ENCODE measurements at places on chromosomes 4 and X.

DNA sequence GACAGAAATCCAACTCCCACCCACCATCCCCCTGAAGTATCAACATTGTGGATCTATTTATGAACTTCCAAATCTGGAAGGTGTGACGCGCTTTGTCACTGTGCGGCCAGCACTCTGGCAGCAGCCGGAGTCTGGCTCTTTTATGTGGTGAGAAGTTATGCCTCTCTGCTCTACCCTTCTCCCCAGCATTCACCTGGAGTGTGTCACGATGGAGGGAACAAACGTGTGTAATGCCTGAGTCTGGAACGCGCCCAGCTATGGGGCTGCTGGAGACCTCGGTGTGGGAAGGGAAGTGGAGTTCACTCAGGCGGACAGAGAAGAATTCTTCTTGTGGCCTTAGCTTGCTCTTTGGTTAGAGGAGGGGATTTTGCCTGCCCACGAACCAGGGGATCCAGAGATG lies 222.1 kb upstream of the RPL34 start:
- DNase-seq: no peak

DNA sequence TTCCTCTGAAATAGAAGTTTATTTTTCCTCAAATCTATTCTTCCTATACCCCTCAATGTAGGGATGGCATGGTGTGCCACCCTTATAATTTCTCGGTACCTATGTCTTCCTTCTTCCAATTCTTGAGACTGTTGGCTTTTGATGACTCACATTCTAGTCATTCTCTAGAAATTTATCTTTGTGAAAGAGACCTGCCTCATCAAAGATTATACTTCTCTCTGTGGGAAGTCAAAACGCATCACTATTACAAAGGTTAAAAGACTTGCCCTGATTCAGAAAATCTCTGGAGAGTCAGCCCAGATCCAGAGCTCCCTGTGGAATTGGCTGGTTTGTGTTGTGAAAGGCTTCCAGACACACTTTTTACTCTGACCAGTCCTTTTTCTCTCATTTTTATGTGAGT lies 65.9 kb upstream of the FSTL5 start:
- DNase-seq: no peak

- DNase-seq: no peak
Measured at GRCh38 chr4:176569301-176569700, 223.4 kb downstream of the VEGFC start.

DNA sequence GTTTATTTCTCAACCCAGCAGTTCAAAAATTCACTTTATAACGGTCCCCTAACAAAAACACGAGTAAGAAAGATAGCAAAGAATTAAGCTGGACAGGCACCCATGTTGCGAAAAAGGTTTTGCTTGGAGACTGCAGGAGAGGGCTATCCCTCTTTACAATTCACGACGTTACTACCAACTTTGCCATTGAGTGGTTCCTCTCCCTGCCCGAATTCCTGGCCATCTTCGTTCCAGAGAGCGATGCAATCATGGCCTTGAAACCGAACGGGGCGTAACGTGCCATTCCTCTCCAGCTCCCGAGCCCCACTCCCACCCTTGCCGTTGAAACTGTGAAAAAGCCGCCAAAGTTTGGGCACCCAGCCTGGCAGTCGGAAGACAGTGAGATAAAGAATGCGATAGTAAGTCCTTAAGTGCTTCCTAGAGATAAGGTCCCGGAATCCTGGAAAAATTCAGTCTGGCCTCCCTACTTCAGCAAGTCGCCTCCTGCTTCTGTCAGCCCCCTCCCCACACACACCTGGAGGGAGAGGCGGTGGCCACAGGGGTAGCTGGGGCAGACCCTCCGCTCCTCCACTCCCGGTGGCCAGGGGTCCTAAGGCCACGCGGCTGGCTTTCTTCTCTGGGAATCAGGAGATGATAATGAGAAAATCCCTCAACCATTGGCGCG lies 65.2 kb downstream of the FBXO8 start:
- no peak for DNase-seq

GRCh38 chr4:17188125-17188524 lies 289.7 kb upstream of the LDB2 start:
- no peak for DNase-seq

DNA sequence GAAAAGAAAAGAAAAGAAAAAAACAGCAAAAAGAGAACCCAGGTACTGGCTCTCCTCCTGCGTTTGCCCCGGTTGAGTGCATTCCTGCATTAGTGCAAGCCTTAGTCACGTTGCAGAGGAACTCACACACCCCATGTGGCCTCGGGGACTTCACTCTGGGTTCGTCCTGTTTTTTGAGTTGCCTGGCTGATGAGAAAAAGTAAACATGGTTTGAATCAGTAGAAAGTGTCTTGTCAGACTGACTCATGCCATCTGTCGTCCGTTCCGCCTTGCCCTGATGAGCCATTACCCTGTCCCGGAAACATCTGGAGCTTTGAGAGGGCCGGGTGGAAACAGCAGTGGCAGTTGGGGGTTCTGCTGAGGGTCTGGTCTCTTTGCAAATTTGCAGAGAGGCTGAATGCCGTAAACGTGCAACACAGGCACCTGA lies 16.3 kb downstream of the CD99 start:
- DNase-seq: no peak

DNA sequence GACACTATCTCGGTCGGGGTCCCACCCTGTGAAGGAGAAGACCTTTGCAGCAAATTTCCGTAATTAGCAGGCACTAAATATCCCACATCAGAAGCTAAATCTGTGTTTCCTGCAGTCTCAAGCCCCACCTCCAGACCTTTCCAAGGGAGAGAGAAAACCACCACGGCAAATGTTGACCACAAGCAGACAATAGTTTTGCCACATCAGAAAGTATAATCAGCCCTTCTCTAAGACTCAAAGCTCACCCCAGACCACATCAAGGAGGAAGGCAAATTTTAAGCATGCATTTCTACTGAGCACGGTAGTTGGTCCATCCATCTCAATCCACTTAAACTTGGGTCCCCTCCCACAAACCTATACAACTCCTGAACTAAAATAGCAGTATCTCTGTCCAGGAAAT lies 398.5 kb downstream of the GPM6A start:
- DNase-seq: no peak

DNA sequence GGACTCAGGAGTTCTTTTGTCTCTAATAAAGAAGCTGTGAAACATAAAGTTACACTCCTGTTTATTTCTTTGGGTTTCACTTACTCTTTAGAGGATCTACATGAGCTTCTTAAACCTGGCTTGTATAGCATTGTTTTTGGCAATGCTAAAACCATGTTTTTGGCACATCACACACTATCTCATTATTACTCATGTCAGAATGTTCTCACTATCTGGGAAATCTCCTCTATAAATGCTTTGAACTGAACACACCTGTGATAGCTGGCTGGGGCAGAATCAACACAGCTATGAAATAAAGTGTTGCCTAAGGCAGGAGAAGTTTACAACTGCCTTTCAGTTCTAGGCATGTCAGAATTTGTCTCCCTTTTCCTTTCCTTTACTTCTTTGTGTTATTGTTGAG lies 52.6 kb downstream of the SULT1B1 start:
- no peak for DNase-seq

GRCh38 chrX:100874325-100874724 lies at the start of gene NOX1:
Gene NOX1 (minus strand): TSS chrX:100874359. CDS start chrX:100874139, 220 bp downstream.
- no peak for DNase-seq

DNA sequence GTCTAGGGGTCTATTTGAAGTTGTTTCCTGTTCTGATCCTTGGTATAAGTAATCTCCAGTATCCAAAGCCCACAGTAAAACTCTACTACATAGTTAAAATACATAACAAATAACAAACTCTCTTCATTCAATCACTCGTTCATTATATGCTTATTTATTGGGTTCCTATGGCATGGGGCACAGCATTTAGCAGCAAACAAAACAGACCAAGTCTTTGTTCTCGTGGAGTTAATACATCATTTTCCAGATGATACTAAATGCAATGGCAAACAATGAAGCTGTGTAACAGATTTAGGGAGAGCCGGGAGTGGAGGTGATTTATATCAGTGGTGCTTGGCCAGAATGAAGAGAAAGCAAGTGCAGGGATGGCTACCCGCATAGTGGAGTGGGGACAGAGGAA lies 36.6 kb upstream of the SPARCL1 start:
- DNase-seq: no peak

- no peak for DNase-seq
Measured at GRCh38 chr4:110132816-110133719, 65.3 kb downstream of the ELOVL6 start.

GRCh38 chrX:155179346-155179997 lies 36.8 kb upstream of the VBP1 start:
- no peak for DNase-seq

- no peak for DNase-seq
Measured at GRCh38 chr4:82201303-82201702, 172.5 kb downstream of the HNRNPD start.

GRCh38 chr4:7392438-7393421 lies 42.0 kb downstream of the PSAPL1 start:
- DNase-seq: no peak

- DNase-seq: no peak
Measured at GRCh38 chr4:69594382-69594781, 45.1 kb downstream of the UGT2A2 start.

- no peak for DNase-seq
Measured at GRCh38 chrX:32520789-32521188, 690.6 kb downstream of the DMD start.

DNA sequence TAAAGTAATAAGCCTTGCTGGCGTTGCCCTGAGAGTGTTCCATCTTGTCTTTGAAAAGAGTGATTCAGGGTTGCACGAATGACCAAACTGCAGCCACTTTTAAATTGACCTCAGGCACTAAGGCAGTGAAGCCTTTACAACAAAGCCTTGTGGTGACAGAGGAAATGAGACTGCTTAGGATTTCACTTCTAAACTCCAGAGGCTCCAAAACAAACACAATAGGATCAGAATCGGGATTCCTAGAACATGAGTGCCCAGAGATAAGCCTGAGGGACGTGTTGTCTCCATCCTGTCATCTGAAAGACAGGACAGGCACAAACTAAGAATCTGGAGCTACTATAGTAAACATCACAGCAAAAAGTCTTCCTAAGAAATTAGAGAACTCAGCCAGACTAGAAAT lies 405.2 kb downstream of the PPARGC1A start:
- no peak for DNase-seq

- no peak for DNase-seq
Measured at GRCh38 chr4:2928242-2929176, 34.7 kb downstream of the NOP14 start.

DNA sequence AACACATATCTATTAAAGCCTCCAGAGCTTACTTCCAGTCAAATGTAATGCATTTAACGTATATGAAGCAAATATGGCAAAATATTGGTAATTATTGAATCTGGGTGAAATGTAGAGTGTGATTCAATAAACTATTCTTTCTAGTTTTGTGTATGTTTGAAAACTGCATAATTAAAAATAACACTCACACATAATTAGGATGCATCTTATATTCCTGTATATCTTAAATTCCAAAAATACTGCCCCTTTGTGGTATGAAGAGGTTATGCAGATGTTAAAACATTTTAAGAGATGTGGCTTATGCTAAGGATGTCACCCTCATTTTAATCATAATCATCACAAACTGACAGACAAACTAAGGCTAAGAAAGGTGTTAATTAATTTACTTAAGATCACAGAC lies 182.9 kb downstream of the COX18 start:
- no peak for DNase-seq

DNA sequence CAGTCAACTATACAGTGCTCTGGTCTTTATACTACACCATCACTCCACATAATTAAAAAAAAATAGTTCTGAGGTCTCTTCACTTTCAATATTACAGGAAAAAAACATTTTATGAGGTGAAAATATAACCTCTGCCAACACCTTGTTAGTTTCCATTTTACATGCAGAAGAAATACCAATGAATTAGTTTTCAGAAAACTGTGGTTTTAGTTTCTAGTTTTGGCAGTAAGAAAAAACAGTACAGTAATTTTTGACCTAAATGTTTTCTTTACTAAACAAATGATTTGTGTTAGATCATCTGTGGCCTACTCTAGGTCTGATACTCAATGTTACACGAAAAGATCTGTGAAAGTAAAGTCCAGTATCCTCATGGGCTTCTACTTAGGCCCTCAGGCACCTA lies 10.0 kb downstream of the SULT1E1 start:
- no peak for DNase-seq

DNA sequence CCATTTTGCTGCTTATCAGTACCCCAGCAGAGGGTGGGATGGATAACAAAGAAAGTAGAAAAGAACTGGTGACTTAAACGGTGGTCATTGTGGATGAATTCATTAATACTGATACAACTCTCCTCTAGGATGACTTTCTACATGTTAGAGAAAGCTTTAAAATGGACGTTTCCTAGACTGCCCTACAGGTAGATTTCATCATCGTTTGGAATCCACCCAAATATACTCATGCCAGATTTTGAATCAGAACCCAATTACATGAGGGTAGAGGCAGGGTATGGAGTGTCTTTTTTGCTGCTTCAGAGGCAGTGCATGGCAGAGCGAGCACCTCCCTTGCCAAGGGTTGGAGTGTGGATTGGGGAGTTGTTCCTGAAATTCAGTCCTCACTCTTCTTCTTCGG lies 13.3 kb upstream of the ANTXR2 start:
- no peak for DNase-seq

DNA sequence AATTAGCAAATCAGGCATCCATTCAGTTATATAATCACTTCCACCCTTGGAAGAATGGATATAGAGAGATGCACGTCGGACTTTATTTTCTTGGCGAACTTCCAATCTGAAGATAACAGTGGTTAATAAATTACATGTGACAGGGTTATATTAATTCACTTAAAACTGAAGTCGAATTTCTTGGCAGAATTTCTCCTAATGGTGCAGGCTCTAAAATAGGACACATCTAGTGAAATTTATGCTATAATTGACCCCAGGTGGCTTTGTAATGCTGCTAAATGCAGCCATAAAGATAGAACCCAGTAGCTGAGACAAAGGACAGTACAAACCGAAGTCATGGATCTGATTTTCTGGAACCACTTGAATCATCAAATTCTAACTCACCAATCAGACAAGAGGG lies 20.8 kb upstream of the SLC10A4 start:
- DNase-seq: no peak

GRCh38 chrX:97787849-97788248 lies 904.1 kb downstream of the RPA4 start:
- DNase-seq: no peak

- DNase-seq: no peak
Measured at GRCh38 chr4:86586160-86586572, 7.9 kb upstream of the PTPN13 start.

DNA sequence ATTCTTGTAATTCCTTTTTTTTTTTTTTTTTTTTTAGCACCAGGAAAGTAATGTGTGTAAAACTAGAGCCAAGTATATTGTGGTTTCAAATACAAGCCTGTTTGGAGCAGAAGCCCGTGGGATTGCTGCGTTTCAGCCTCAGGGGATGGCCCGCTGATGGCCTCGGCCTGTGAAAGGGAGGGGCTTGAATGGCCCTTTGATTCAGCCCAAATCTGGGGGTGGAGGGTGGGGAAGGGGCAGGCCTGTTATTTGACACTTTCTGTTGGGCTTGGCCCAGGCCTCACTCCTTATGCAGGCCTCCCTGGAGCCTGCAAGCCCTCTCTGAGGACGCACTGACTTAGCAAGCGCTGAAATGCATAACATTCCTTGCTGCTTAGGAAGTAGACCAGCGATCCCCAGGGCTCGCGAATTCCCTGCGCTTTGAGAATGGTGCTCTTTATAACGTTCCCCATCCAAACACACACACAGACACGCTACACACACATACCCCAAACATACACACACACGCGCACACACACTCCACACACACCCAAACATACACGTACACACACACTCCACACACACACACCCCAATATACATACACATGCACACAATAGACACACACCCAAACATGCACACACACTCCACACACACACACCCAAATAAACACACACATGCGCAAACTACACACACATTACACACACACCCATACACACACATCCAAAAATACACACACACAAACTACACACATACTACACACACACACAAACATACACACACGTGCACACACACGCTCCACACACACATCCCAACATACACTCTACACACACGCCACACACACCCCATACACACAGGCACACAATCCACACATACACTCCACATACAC lies 29.6 kb downstream of the TLR10 start:
- no peak for DNase-seq
